ENCODE measurements at places on chromosomes 5 and 9.
A peak's percentile ranks its signal among the peaks of the same experiment; 100 is the strongest.

DNA sequence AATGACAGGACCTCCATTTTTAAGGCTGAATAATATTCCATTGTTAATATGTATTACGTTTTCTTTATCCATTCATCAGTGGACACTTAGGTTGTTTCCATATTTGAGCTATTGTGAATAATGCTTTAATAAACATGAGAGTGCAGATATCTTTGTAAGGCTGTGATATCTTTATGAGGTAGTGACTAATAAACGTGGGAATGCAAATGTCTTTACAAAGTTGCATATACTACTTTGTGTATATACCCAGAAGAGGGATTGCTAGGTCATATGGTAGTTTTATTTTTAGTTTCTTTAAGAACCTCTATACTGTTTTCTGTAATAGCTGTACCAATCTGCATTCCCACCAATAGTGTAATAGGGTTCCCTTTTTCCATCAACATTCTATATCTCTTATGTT, 148.7 kb downstream of the FOCAD start:
- DNase-seq, result no peak

DNA sequence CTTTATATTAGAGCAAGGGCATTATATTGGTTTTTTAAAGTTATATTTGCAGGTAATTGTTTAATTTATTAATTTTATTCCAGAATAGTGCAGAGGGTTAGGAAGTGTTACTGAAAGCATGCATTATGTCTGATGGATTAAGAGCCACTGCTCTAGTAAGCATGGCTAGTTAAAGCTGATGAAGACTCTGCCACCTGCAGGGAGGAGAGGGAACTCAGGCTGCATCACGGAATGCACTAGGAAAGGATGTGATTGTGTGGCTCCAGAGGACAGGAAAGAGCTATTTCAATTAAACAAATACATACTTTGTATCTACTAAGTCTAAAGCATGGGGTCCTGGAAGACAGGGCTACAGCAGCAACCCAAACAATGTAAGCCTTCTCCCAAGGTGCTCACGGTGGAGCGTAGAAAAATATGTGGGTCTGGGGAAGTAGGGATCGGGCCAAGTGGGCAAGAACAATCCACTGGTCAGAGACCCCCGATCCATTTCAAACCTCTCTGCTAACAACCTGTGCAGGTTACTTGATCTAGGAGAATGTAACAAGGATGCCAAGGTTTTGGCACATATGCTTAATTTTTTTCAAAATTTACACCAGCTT, 15.3 kb upstream of the GRXCR2 start:
- no peak for DNase-seq

- no peak for DNase-seq
These were observed 355.4 kb upstream of the SLC24A2 start for GRCh38 chr9:20144197-20144596.

- no peak for DNase-seq
These were observed 145.3 kb upstream of the RAPGEF1 start for GRCh38 chr9:131885144-131885609.

- no peak for DNase-seq
These were observed 152.2 kb upstream of the HMHB1 start for GRCh38 chr5:143659599-143660238.

GRCh38 chr5:151072630-151073025, 8.2 kb downstream of the TNIP1 start:
- no peak for DNase-seq

- no peak for DNase-seq
These were observed 229.1 kb downstream of the SEC61B start for GRCh38 chr9:99451112-99451606.

DNA sequence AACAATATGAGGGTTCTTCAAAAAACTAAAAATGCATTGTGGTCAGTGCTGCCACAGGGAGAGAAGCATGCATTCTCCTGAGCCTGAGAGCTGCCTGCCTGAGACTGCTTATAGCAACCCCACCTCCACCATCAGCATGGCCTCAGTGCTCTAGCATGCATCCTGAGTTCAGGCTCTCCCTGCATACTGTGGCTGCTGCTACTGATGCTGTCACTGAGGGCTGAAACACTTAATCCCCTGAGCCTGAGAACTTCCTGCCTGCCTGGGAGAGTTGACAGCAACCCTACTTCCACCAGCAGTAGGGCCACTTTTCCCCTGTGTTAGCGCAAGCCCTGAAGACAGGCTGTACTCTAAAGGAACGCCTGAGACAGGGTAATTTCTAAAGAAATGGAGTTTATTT, 206.0 kb downstream of the FBXO4 start:
- no peak for DNase-seq

- DNase-seq, result no peak
These were observed 24.4 kb upstream of the PRDM12 start for GRCh38 chr9:130639866-130640555.

GRCh38 chr5:172414531-172415361, 39.6 kb downstream of the SH3PXD2B start:
- peak; percentile 83 for DNase-seq

GRCh38 chr5:14745753-14746152, 81.2 kb downstream of the OTULIN start:
- DNase-seq, result no peak

DNA sequence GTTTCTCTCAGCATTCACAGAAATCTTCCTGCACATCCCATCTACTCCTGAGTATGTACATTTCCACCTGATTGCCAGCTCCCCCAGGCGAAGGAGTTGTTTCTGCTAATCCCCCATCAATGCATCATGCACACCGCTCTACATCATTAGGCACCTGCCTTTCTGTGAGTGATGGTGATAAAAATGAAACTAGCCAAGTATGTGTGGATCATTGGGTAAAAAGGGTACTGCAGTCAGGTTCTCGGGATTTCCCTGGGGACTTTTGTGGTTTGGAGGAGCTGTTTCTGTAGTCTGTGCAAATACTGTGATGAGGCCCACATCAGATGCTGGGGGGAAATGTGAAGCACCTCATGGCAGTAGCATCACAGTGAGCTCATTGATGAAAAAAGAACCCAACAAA, 30.4 kb downstream of the CAMK4 start:
- DNase-seq, result no peak

GRCh38 chr5:133341915-133342710, 270.2 kb downstream of the FSTL4 start:
- DNase-seq, result no peak

GRCh38 chr5:159181152-159181551, 28.2 kb downstream of the RNF145 start:
- no peak for DNase-seq

DNA sequence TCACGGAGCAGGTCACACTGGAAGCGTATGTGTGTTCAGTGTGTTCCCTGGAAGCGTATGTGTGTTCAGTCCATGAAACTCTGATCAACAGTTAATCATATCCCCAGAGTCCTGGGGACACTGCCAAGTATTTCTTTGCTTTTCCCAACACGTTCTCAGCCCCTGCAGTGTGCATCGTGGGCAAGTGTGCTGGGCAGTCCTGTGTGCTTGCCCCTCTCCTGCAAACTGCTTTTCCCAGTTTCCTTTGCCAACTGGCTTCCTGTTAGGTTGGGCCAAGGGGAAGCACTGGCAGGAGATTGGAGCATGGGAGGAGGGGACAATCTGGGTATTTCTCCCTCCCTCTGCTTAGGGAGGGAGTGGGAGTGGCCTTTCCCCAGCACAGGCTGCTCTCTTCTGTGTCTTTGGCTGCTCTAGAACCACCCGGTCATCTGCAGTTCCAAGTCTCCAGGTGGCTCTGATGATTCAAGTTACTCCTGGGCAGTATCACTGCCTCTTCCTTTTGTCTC, 36.8 kb upstream of the NEK6 start:
- no peak for DNase-seq

- DNase-seq, result no peak
These were observed 8.2 kb upstream of the GDNF start for GRCh38 chr5:37847978-37848425.

GRCh38 chr5:142221091-142221860, 103.5 kb downstream of the SPRY4 start:
- DNase-seq, result peak; percentile 35

DNA sequence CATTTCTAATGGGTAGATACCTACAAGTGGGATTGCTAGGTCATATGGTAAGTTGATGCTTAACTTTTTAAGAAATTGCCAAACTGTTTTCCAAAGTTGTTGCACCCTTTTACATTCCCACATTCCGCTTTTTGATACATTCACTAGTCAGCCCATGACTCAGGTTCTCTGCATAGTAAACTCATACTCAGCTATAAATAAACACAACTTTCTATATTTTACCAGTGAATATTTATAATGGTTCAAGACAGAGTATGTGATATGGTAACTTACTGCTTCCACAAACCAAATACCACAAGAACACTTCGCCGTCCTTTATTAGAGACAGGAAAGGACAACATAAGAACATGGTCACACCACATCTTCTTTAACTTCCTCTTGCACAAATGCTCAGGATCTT, 54.0 kb downstream of the PLPP1 start:
- DNase-seq, result no peak

- peak; percentile 59 for DNase-seq
These were observed 9.3 kb downstream of the ZNF622 start for GRCh38 chr5:16456103-16456832.

GRCh38 chr9:112581469-112582176, 95.0 kb downstream of the KIAA1958 start:
- DNase-seq, result no peak

DNA sequence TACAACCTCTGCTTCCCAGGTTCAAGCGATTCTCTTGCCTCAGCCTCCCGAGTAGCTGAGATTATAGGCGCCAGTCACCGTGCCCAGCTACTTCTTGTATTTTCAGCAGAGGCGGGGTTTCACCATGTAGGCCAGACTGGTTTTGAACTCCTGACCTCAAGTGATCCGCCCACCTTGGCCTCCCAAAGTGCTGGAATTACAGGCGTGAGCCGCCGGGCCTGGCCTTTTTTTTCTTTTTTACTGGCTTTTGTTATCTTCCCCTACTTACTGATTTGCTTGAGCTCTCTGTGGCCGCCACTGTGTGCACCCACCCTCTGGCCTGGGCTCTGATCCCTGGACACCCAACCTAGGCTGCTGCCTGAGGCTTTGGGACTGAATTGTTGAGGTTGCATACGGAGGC, 60.3 kb downstream of the ANKRD33B start:
- DNase-seq, result no peak

DNA sequence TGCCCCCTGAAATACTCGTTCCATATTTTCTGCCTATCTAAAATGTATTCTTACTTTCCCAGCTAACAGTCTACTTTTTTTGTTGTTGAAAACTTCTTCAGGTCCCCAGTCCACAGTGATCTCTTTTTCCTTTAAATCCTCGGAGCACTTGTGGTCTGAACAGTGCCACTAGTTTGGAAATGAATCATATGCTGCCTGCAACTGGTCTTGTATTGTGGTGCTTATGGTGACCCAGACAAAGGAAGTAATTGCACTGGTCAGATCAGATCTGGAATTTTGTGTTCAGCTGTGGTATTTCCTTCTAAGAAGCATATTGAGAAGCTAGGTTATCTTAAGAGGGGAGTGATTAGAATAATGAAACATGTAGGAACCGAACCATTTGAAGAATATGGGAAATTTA, 2.9 kb downstream of the UNC13B start:
- no peak for DNase-seq

DNA sequence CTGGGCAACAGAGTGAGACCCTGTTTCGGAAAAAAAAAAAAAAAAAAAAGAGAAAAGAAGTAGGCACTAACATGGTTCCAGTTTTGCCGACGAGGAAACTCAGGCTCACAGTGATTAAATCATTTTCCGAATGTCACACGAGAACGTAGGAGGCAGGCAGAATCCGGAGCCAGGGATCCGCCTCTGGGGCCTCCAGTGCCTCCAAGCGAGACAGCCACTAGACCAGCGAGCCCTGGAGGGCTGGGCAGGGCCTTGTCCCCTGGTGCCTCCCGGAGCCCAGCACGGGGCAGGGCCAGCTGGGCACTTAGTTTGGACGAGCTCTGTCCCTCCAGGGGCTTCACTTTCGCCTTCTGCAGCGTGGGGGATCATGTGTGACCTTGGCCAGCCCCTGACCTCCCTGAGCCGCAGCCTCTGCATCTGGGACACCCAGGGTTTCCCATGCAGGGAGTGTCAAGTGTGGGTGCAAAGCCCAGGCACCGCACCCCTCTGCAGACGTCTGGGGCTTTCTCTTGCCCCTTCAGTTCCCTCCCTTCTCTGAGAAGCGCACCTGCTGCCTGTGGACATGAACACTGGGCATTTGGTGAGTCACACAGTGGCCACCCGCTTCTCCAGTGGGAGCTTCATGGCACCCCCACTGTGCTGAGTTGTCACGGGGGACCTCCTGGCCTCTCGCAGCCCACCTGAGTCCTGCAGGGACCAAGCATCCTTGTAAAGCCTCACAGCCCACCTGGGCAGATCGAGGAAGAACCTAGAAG, 80.3 kb downstream of the RXRA start:
- no peak for DNase-seq

DNA sequence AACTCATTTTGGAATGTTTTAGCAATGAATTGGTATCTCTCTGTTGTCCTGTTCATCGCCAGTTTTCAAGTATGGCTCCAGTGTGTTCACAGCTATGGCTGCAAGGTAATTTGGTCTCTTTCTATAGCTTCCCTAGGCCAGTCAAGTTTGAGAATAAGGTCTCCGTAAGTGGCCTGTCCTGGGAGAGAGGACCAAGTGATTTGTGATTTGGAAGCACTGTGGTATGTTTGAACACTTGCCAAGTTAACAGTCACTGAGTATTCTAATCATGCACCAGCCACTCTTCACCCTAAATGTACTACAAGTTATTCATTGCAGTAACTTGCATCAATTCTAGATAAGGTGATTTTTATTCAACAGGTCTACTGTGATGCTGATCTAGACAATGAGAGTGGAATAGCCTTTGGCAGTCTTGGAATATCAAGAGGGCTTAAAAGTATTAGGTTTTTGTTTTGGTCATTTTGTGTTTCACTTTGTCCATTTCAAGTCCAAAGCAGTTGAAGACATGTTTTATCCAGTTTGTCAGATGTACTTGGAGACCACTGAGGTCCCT, 41.1 kb downstream of the G3BP1 start:
- no peak for DNase-seq

GRCh38 chr5:13640270-13640669, 304.2 kb downstream of the DNAH5 start:
- DNase-seq, result no peak

DNA sequence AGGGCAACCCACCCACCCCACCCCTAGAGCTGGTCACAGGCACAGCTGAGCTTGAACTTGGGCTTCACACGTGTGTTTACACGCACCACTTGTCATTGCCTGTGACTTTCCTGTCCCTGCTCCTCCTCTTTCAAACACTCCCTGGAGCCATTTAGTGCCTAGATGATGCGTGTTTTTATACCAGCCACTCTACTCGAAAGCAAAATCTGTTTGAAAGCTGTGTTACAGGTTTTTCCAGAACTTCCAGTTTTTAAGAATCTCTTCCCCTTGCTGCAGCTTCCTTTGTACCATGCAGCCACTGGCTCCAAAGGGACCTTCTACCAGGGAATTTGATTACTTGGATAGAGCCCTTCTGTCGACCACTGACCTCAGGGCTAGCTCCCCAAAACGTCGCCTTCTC, 78.8 kb upstream of the SPRY4 start:
- DNase-seq, result no peak

DNA sequence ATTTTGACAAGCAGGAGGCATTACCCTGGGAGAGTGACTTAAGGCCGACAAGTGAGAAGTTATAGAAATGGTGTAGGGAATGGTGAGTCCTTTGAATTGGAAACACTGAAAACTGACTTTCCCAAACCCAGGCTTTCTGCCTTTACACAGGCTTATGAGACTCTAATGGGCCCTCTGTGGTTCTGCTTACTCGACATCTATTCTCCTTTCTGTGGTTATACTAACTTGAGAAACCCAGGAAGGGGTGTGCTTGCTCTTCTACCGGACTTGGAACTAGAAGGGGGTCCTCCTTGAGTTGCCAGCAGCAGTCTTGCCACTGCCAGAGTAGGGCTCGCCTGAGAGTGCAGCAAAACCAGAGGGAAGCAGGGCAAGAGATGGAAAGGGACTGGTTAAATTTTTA, 63.3 kb downstream of the FYB1 start:
- no peak for DNase-seq

- no peak for DNase-seq
These were observed 41.5 kb downstream of the PIP5K1B start for GRCh38 chr9:68746525-68746924.
